ENCODE measurements at places on chromosomes 1 and 21. TPM values are rescaled to one million over a fixed set of nuclear protein-coding genes. Genes with fewer than 3 reads are reported as not detected.
A peak's percentile ranks its signal among the peaks of the same experiment; 100 is the strongest.

The KIRREL1 gene
- 19.0 TPM for total RNA-seq

The FGR gene
- 5.4 TPM for total RNA-seq

The NCDN gene
- 41.6 TPM for total RNA-seq

The S100A14 gene
- total RNA-seq: 3.2 TPM

- DNase-seq: no peak
Measured at GRCh38 chr1:154410185-154410827, 5.2 kb downstream of the IL6R start.

- DNase-seq: peak; percentile 90
Measured at GRCh38 chr21:44299458-44300261, at the start of gene PFKL. PFKL (plus strand) TSS chr21:44300053; CDS start chr21:44300106, 53 bp downstream.

GRCh38 chr1:154798645-154799044 is 71.4 kb downstream of the KCNN3 start:
- no peak for DNase-seq

DNA sequence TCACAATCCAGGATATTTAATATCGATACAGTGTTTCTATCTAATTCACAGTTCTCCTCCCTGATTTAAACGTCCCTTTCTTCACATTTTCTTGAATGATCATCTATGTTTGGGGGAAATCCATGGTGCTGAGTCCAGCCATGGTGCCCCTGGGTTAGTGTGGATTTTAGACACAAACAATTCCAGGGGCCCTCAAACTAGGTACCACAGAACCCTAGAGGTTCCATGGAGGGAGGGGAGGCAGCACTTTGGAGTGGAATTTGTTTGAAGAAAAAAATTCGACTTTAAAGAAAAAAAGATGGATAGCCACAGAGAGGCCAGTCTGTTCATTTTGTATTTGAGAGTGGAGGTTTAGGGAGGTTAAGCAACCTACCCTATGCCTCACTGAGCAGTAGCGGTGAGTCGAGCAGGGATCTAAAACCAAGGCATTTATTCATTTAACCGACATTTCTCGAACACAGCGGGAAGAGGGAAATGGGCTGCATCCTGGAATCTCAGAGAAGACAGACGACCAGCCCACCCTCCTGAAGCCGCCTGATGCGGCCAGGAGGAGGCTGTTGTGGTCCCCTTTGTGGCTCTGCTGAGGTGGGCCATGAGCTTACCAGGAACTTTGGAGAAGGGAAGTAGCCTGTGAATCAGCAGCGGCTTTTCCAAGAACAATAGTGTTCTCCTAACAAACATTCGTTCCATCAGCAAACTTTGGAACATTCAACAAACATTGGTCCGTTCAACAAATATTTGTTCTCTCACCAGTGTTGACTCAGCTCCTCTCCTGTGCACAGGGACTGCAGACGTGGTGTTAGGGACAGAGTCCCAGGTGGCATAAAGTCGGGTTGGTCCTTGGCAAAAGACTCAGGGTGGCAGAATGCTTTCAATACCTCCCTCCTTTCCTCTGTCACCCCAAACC is 103.5 kb upstream of the ZBTB40 start:
- no peak for DNase-seq
